Cortex of kidney (tissue), 1 donor: ENCODE measurements at places on chromosomes 7 and 10.

DNA sequence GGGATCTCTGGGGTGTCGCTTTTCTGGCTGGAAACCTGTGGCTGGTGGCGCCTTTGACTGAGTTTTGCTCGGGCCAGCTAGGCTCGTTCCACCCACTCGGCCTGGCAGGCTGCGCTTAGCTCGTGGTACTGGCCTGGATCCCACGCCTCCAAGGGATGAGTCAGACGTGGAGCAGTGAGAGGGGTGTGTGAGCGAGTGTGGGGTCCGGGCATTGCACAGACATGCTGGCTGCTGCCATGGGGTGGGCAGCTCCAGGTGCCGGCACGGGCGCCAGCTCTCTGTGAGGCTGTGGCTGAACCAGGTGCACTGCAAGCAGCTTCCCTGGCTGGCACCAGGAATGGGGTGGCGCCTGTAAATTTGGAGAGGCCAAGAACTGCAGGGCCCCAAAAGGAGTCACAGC is 63.1 kb upstream of the CACNA2D1 start:
- DNase-seq: no peak

- DNase-seq: no peak
These were observed 27.7 kb downstream of the CDK6 start for GRCh38 chr7:92808635-92809034.

GRCh38 chr7:29866490-29866930 is 60.2 kb downstream of the WIPF3 start:
- no peak for DNase-seq

DNA sequence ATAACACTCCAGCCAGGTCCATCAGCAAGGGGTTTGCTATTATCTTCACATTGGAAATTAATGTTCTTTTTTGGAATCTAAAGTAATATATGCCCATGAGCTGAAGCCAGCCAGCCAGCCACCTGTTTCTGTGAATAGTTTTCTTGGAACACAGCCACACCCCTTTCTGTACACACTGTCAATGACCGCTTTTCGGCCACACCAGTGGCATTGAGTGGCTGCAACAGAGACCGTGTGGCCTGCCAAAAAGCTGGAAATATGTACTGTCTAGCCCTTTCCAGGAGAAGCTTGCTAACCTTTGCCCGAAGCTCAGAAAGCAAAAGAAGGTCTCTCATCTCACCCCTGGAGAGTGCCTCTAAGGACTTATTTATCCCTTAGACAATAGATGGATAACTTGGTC is 98.5 kb upstream of the NPS start:
- no peak for DNase-seq

DNA sequence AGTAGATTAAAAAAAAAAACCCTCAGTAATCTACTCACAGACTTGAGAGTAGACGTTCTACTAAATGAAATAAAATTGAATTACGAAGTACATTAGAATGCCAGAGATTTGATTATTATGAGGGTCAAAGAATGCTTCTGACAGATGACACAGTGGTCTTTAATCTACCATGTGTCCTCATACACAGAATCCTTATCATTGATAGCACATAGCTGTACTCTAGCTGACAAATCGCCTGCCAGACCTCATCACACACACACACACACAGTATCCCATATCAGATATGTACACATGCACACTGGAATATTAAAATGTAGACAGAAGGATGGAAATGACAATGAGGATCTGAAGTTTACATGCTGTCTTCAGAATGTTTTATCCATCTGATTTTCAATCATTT is 104.6 kb downstream of the SORCS1 start:
- DNase-seq: no peak

GRCh38 chr7:7803715-7804178 is 85.3 kb upstream of the RPA3 start:
- no peak for DNase-seq

GRCh38 chr7:81234896-81235295 is 316.0 kb upstream of the SEMA3C start:
- no peak for DNase-seq

DNA sequence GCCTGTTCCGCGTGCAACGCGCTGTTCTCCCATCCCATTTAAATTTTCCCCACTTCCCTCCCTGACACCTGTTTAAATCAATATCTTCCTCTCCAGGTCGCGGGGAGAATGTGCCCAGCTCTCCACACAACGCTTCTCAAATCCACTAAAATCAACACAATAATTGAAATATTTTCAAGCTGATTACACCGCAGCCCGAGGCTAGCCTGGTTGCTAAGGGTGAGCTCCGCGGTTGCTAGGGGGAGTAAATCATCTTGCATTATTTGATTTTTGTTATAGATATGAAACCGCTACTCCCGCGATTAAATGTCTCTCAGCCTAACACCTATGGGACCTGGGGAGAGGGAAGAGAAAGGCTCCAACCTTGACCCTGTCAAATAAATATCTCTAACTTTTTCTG is 36.2 kb downstream of the UNCX start:
- DNase-seq: no peak

DNA sequence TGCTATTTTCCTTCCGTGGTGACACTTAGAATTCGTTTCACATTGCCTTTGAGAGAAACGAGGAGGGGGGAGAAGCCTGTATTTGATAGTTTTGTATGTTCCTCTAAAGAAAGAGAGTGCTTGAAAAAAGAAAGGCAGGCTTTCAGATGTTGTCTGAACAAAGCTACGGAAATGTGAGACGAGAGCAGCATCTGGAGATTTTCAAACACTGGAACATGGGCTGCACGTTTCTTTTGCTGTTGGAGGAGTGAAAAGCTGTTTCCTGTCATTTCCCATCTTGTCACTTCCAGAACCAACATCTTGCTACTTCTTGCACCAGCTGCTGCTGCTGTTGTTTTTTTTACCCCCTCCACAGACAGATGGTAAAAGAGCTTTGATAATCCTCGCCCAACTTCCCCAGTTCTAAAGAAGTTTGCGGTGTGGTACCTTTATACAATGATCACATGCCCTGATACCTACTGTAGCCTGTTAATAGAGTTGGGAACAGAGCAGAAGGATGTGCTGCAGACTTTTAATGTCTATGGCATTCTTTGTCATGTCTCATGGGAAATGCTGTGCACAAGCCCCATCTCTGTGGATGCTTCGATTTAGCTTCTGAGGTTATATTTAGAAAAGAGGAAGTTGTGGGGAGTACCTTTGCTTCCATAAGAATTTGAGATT is 408.1 kb downstream of the AUTS2 start:
- DNase-seq: no peak

DNA sequence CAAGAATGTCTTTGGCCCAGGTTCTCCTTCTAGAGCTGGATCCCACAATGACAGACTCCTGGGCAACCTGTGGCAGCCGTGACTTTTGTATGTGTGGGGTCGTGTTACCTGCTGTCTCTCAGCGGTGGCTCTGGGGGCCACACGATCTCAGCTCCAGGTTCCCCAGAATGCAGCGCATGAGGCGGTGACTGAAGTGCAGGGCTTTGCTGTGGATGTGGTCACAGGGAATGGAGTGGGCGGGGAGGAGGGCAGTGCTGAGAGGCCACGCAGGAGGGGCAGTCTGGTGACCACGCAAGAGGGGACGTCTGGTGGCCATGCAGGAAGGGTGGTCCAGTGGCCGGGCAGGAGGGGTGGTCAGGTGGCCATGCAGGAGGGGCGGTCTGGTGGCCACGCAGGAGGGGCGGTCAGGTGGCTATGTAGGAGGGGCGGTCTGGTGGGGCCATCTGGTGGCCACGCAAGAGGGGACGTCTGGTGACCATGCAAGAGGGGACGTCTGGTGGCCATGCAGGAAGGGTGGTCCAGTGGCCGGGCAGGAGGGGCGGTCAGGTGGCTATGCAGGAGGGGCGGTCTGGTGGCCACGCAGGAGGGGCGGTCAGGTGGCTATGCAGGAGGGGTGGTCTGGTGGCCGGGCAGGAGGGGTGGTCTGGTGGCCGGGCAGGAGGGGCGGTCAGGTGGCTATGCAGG is 112.7 kb downstream of the ACTR3B start:
- no peak for DNase-seq

GRCh38 chr7:50595491-50596102 is 30.4 kb upstream of the DDC start:
- no peak for DNase-seq

- no peak for DNase-seq
These were observed 516.4 kb downstream of the RPS24 start for GRCh38 chr10:78550090-78550489.

DNA sequence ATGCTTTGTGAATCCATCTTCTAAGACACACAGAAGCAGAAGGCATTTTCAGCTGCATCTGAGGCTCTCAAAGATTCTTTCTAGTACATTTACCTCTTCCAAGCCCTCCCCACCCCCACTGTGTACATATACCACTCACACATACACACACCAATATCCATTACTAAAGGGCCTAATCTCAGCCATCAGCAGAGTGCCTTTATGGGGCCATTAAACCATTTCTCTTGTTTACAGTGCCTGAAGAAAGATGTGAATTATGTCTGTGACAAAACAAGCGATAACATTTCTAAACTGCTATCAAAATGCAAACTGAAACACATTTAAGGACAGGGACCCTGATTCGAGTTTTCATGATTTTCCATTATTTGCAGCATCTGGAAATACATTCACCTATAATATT is 40.0 kb downstream of the ETV1 start:
- DNase-seq: no peak

DNA sequence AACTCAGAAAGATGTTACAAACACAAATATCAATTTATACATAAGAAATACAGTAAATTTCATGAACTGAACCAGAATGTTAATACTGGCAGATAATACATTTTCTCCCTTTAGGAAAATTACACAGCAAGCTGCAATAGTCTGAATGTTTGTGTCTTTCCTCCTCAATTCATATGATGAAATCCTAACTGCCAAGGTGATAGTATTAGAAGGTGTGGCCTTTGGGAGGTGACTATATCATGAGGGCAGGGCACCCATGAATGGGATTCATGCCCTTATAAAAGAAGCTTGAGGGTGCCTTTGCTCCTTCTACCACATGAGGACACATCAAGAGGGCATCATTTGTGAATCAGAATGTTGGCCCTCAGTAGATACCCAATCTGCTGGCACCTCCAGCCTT is 64.3 kb upstream of the GPR22 start:
- no peak for DNase-seq

GRCh38 chr10:15122477-15123030 is 25.4 kb downstream of the RPP38 start:
- no peak for DNase-seq

DNA sequence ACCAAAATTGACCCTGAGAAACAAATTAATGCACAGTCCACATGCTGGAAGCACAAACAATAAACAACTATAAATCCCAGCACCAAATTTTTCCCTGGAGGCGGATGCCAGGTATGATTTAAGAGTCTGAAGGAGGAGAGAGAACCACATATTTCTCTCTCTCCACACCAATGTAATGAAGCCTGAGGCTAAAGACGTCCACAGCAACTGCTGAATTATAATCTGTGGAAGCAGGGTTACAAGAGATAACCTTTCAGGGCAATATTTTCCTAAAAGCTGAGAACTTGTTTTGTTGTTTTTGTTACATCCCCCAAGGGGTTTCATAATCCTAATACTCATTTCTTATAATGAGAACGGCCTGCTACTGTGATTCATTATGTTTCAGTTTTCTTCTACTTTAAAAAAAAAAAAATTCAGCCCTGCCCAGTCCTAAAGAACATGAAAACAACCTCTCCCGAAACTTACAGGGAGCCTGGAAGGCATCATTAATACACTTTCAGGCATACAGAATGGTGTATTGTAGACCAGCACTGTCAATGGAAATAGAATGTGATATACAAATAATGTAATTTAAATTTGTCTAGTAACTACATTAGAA is 48.5 kb upstream of the ABLIM1 start:
- DNase-seq: no peak

GRCh38 chr7:21544715-21545114 is 1.9 kb downstream of the DNAH11 start:
- no peak for DNase-seq

DNA sequence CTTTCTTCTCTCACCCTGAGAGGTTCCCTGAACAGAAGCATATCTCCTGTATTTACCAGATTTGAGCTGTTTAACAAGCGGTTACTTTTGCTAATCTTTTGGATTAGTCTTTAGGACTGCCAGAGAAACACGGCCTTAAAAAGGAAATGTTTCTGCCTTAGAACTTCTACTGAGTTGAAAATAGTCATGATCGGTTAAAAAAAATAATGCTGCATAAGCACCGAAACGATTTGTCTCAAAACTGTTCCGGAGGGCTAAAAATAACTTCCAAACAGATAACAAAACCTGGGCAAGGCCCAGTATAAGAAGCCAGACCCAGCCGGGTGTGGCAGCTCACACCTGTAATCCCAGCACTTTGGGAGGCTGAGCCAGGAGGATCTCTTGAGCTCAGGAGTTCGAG is 43.3 kb upstream of the CYTH3 start:
- DNase-seq: no peak

- no peak for DNase-seq
These were observed 7.8 kb upstream of the SEC61A2 start for GRCh38 chr10:12121673-12122072.

GRCh38 chr10:68628576-68629127 is 68.5 kb downstream of the TET1 start:
- DNase-seq: no peak

- DNase-seq: no peak
These were observed 81.6 kb downstream of the EVX1 start for GRCh38 chr7:27324246-27324645.

GRCh38 chr10:4337563-4337962 is 488.4 kb upstream of the AKR1E2 start:
- DNase-seq: no peak

DNA sequence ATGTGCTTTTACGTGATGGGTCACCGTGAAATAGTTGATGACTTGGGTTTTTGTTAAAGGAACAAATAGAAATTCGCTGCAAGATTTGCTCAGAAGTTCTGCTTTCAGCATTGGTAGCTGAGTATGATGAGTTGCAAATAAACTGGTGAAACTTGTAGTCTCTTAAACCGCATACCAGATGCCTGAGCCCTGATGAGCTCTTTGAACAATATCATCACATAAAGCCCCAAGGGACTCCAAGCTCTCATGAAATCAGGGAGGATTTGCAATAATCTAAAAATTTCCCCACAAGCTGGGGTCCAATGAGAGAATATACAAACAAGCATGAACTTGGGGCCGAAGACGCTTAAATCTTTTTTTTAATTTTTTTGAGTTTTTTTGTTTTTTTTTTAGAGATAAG is 312.4 kb downstream of the CALN1 start:
- DNase-seq: no peak

GRCh38 chr10:73076360-73077183 is 20.1 kb downstream of the P4HA1 start:
- no peak for DNase-seq

- DNase-seq: no peak
These were observed 26.0 kb upstream of the GJD4 start for GRCh38 chr10:35579116-35579515.
